Stimulated activated naive B cell treated with anti-CD40 and anti-IgM and Interleukin-4, amounts not matched to agents 10 μg/mL and 1 μg/mL and 100 μg/mL, for 72 hours (primary cell): ENCODE measurements at places on chromosomes 2 and 18.

- DNase-seq = no peak
Measured at GRCh38 chr2:1815053-1815452, 70.7 kb upstream of the PXDN start.

DNA sequence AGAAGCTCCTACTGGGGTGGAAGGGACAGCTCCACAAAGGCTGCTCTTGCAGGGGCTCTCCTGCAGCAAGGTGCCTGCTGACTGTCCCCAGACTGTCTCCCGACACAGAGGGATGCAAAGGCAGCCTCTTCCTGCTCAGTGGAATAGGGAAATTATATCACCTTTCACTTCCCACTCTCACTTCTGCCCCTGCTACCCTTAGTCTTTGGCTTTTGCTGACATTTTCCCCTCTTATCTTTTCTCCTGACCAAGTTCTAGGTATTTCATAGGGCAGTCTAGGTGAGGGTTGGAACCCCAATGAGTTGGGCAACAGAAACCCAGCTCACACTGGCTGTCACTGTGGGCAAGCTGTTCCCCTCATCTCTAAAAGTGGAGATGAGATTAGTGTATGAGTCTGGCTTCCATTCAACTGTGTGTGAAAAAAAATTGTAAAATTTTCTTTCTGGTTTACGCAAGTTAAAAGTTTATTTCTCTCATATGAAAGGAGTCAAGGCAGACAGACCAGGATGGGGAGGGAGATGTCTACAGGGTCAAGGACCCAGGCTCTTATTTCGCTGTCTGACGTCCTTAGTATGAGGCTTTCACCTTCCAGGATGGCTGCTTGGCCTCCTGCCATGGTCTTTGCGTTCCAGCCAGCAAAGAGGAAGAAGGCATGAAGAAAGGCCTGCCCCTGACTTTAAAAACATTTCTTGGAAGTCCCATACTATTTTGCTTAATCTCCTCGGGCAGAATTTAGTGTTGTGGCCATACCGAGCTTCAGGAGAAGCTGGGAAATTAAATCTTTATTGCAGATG lies 7.5 kb upstream of the MOCOS start:
- peak; percentile 21 for DNase-seq

GRCh38 chr18:57434536-57435494 lies at the start of gene ONECUT2:
Gene ONECUT2 (plus strand): TSS chr18:57435374. CDS start chr18:57435717, 343 bp downstream.
- peak; percentile 71 for DNase-seq

- no peak for DNase-seq
Measured at GRCh38 chr2:46073540-46074046, 223.6 kb upstream of the EPAS1 start.

- no peak for DNase-seq
Measured at GRCh38 chr2:241007880-241008710, 9.7 kb downstream of the SNED1 start.

DNA sequence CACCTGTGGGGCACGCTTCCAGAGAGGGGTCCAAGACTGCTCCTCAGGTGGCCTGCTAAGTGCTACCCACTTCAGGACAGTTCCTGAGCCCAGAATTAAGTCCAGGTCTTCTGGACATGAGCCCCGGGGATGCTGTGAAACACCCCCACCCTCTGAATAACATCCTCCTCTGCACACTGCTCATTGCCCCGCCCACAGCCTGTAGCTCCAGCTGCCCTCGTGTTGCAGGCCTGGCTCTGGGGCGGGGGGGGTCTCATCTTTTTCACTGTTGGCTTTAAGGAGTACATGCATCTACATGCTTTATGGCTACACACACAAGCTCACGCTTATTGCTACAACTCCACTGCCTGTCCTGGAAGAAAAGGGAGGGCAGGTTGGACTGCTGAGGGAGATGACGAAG lies 92.8 kb downstream of the PTGR3 start:
- no peak for DNase-seq

- DNase-seq = no peak
Measured at GRCh38 chr2:17793803-17794354, 22.4 kb upstream of the MSGN1 start.

GRCh38 chr2:33121416-33121815 lies 174.7 kb downstream of the LTBP1 start:
- DNase-seq = no peak

DNA sequence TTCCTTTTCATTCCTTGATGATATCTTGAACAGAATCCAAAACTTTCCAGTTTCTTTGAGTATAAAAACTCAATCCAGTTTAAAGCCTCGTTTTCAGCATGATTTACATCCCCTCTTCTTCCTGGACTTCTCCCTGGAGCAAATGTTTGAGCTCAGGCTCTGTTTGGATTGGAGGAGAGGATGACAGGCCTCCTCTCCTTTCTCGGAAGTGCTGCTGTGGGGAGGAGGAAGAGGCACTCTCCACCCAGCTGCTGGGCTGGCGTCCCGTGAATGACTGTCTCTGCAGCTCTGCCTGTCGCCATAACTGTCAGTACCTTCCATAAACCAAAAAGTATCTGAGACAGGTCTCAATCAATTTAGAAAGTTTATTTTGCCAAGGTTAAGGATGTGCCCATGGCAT lies 238.2 kb upstream of the AGAP1 start:
- DNase-seq = no peak

DNA sequence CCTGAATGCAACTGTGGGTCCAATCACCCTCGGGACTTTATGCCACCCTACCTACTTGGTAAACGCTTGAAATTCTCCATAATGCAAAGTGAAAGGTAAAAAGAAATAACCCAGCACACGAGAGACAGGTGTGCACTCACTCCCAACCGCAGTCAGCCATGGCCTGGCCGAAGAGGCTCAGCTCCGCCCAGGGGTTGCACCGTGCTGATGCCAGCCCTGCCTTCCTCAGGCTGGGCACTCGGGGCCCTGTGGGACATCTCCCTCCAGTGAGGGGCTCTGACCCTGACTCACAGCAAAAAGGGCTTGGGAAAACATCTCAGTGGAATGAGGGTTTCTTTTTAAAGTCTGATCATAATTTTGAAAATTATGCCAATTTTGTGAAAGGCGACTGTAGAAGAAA lies 13.3 kb downstream of the SLC66A2 start:
- DNase-seq = no peak

GRCh38 chr2:12543076-12543977 lies 173.4 kb upstream of the TRIB2 start:
- no peak for DNase-seq

- DNase-seq = peak; percentile 24
Measured at GRCh38 chr2:84495539-84496146, 20.7 kb upstream of the DNAH6 start.

DNA sequence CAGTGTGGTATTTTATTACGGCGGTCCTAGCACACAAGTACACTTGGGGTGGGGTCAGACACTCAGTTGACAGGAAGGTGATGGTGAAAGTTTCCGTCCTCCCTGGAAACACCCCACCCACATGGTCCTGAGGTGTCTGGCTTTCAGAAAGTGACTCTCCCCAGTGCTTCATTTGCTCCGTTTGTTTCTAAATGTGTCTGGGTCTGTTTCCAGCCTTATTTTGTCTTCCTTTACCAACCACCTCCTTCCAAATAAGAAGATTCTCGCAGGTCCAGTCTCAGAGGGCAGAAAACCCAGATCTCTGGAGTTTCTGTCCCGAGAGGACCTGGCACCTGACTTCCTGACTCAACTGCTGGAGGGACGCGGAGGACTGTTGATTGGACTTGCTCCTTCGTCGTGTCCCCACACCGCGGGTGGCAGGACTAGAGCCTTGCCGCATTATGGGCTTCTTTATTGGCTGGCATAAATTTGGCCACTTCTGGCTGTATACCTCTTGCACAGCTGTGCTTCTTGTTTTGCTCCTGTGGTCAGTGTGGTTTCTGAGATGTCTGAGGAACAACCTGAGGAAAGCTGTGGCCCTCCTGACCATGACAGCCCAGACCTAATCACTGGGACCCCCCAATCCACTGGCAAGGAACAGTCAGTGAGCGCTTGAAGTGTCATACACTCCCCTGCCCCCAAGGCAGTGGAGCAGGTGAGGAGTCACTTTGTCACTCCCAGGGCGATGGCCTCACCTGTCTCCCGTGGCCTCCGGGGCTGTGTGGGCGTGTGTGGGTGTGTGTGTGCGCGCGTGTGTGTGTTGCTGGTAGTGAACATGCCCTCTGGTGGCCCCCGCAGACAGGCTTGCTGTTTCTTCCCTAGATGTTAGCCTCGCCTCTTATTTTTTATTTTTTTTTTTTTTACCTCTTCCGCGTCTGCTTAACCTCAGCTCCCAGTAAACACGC lies 45.6 kb downstream of the MEX3C start:
- peak; percentile 76 for DNase-seq

- no peak for DNase-seq
Measured at GRCh38 chr18:73235491-73235890, 367.7 kb upstream of the NETO1 start.

DNA sequence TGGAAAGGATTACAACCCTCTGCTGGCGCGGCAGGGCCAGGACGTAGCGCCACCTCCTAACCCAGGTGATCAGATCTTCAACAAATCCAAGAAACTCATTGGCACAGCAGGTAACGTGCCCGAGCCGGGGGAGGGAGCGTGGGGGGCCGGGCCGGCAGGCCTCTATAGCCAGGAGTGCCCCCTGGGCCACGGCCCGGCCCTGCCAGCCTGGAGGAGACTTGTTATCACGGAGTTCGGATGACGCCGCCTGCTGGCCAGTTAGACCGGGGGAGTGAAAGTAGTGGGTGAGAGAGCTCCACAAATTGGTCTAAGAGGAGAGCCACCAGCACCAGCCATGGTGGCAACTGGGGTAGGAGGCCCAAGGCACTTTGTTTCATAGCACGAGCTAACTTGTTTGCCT lies 8.6 kb upstream of the TMEM214 start:
- DNase-seq = no peak

DNA sequence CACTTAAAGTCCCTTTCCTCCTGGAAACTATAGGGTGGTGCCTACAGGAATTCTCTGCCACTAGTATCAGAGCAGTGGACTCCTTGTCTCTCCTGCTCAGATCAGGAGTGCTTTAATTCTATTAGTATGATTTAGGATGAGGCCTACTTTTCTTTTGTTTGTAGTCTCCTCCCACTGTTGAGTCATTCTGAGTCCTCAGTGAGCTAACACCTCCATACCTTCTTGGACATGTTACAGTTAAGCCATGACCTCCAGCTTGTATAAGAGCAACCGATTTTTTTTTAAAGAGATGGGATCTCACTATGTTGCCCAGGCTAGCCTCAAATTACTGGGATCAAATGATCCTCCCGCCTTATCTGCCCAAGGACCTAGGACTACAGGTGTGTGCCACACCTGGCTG lies 48.7 kb upstream of the OTOF start:
- DNase-seq = no peak

GRCh38 chr2:237471438-237472186 lies 15.4 kb upstream of the MLPH start:
- no peak for DNase-seq

DNA sequence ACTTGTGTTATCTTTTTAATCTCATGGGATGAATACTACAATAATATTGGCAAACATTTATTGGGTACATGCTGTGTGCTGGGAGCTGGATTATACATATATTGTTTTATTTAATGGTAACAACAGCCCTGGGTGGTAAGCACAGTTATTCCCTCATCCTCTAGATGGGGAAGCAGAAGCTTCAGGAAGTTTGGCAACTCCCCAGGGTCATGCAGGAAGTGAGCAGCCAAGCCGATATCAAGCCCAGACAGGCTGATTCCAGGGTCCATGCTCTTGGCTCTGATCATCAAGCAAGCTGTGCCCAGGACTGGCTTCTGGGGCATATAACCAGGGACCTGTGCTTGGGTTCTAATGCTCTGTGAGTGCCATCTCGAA lies 155.8 kb downstream of the ZNF516 start:
- DNase-seq = no peak

DNA sequence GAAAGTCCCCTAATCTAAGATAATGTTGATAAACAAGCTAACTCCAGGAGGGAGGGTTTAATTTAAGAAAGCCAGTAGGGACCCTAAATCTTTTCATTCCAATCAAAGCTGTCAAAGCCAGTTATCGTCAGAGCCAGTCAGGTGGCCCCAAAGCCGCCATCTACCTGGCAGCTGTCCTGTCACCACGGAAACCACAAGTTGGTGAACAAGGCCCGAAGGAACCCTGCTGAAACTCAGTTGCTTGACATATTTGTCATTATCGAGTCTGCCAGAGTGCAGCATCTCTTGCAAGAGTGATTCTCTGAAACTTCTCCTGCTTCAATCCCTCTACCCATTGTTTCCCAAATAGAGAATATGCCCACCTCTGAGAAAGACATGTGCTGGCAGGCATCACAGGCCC lies 30.8 kb upstream of the POLE4 start:
- no peak for DNase-seq

DNA sequence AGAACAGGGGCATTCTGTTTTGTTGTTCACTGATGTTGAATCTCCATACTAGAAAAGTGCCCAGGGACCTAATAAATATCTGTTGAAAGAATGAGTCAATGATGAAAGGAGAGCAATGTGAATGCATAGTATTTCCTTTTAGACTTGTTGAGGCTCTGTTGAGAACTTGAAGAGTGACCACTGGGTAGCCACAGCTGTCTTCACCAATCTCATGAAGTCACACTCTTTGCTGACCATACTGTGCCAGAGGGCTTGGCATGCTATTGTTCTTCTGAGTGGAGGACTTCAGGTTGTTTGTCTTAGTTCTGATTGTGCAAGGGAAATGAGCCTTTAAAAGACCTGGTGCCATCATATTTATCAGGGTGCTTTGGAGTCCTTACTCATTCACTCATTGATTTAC lies 41.6 kb upstream of the NT5C1B start:
- no peak for DNase-seq

DNA sequence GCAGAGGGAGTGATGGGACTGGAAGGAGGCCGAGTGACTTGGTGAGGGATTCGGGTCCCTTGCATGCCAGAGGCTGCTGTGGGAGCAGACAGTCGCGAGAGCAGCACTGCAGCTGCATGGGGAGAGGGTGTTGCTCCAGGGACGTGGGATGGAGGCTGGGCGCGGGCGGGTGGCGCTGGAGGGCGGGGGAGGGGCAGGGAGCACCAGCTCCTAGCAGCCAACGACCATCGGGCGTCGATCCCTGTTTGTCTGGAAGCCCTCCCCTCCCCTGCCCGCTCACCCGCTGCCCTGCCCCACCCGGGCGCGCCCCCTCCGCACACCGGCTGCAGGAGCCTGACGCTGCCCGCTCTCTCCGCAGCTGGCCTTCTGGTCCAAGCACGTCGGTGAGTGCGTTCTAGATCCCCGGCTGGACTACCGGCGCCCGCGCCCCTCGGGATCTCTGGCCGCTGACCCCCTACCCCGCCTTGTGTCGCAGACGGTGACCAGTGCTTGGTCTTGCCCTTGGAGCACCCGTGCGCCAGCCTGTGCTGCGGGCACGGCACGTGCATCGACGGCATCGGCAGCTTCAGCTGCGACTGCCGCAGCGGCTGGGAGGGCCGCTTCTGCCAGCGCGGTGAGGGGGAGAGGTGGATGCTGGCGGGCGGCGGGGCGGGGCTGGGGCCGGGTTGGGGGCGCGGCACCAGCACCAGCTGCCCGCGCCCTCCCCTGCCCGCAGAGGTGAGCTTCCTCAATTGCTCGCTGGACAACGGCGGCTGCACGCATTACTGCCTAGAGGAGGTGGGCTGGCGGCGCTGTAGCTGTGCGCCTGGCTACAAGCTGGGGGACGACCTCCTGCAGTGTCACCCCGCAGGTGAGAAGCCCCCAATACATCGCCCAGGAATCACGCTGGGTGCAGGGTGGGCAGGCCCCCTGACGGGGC lies 4.6 kb downstream of the PROC start:
- no peak for DNase-seq
